NCI-H146 (cell line): ENCODE measurements at places on chromosomes 5 and 9.

- no peak for DNase-seq
Observed at GRCh38 chr9:114083666-114084065, 5.6 kb upstream of the AMBP start.

GRCh38 chr9:38680837-38681445 lies 39.0 kb downstream of the FAM240B start:
- DNase-seq = no peak

DNA sequence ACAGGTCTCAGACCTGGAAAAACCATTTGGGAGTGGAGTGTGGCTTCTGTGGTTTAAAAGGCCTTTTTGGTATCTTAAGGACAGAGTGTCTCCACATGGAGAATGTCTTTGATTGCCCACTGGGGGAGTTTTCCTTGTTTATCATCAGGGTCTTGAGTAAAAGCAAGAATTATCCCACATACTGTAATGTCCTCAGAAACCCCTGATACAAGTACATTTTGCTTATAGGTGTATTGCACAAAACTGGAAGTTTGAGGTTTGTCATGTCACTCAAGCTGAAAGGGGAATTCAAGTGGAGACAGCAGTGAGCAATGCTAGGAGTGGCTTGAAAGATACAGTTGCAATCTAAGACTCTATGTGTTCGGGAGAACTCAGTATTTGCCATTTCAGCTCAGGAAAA lies 62.7 kb upstream of the GRAMD2B start:
- DNase-seq = no peak

DNA sequence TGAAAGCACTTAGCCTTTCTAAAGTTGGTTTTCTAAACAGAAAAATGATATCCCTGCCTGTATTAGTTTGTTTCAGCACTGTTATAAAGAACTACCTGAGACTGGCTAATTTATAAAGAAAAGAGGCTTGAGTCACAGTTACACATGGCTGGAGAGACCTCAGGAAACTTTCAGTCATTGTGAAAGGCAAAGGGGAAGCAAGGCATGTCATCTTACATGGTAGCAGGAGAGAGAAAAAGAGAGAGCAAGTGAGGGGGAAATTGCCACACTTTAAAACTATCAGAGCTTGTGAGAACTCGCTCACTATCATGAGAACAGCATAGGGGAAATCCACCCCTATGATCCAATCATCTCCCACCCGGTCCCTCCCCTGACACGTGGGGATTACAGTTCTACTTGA lies 64.9 kb downstream of the FAM170A start:
- no peak for DNase-seq

- DNase-seq = no peak
Observed at GRCh38 chr9:98185611-98186171, 6.7 kb downstream of the CORO2A start.

GRCh38 chr5:174172152-174172551 lies 126.6 kb downstream of the NSG2 start:
- DNase-seq = no peak

DNA sequence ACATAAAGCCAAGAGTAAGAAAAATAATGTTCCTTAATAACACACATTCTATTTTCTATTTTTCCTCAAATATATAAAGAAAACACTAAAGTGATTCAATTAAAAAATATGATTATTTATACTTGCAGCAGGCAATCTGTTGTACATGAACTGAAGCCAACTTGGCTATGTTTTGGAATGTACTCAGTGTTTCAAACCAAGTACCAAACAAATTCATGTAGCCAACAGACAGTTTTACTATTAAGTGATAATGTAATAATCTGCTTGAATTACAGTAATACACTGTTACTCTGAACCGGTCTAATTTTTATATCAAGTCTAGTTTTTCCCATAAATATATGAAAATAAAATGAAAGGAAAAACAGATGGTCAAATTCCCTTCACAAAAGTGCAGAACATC lies 58.0 kb downstream of the CEP120 start:
- DNase-seq = no peak

- no peak for DNase-seq
Observed at GRCh38 chr5:148446611-148447010, 62.9 kb downstream of the FBXO38 start.

DNA sequence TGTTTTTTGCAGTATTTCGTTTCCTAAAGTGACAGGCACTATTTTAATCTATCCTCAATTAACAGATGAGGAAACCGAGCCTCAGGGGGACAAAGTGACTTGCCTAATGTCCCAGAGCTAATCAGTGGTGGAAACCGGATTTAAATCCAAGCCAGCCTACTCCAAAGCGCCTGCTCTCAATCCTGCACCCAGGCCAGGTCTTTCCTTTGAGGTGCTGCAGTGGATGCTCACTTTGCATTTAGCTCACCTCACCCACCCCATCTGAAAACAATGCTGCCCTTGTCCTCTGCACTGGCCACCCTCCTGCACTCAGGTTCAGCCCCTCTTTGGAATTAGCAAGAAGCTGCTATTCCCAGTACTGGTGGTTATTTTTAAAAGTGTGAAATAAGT lies 16.0 kb downstream of the ANGPTL2 start:
- DNase-seq = no peak

GRCh38 chr9:91783411-91783810 lies 166.6 kb downstream of the ROR2 start:
- DNase-seq = no peak

DNA sequence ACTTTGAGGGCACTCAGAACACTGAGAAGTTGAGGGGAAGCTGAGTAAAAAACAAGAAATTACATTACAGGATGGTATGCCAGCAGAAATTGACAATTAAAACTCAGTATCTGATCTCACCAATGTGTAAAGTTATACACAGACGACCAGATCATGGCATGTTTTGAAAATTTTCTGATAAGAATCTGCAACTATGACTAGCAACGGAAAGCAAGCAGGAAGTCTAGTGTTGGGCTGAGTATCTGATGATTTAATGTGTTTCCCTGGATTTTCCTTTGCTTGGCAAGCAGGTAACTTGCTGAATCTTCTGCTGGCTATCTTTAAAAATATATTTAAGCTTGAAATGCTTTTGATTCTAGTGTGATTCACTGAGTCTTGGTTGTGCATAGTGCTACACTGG lies 5.2 kb upstream of the GCNT4 start:
- no peak for DNase-seq

DNA sequence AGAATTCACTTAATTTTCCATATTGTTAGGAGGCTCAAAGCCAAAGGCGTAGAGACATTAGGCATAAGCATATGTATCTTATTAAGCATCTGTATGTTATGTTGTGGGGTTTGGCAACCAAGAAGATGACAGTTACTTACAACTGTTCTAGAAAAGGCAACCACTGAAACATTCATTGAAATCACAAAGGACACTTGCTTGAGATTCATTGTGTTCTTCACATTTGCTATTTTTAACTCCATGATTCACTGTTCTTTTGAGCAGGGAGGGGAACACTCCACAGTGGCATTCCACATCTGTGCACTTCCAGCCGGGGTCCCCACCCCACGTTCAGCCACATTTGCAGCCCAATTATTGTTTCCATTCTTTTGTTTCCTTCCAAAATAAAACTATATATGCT lies 107.1 kb downstream of the PALM2AKAP2 start:
- no peak for DNase-seq

DNA sequence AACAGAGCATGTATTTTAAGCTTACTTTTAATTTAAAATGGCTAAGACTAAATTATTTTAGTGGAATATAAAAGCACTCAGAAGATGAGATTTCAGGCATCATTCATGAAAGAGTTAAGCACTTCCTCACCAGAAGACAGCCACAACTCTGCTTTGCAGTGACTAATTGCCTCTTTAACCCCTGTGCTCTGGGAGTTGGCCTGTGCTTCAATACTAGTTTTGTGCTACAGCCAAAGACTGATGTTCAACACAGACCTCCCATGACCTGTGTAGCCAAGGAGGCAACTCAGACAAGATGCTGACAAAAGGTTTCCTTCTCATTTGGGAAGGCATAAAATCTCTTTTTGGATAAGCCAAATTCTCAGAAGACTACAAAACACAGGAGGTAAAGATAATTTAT lies 353.5 kb downstream of the FBXL17 start:
- DNase-seq = no peak

- DNase-seq = no peak
Observed at GRCh38 chr5:39302472-39302871, 61.8 kb downstream of the C9 start.

- no peak for DNase-seq
Observed at GRCh38 chr5:32710550-32711361, at the start of gene NPR3. TSS of gene NPR3 (plus strand) at chr5:32711321. CDS start at chr5:32711777, 456 bp downstream.

DNA sequence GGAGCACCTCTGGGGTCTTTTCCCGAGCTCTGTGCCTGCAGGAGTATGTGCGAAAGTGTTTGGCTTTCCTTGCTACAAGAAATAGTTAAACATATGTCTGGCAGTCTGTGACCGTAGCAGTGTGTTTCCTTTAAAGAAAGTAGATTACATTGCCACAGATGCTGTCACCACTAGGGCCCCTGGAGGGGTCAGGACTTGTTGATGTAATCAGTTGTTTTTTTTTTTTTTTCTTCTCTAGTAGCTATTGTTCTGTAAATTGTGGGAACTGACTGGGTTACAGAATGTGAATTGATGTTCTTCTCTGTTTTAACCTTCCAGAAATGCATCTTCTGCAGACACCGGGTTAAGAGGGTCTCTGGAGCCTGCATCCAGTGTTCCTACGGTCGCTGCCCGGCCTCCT lies 345.6 kb downstream of the KDM4C start:
- no peak for DNase-seq

DNA sequence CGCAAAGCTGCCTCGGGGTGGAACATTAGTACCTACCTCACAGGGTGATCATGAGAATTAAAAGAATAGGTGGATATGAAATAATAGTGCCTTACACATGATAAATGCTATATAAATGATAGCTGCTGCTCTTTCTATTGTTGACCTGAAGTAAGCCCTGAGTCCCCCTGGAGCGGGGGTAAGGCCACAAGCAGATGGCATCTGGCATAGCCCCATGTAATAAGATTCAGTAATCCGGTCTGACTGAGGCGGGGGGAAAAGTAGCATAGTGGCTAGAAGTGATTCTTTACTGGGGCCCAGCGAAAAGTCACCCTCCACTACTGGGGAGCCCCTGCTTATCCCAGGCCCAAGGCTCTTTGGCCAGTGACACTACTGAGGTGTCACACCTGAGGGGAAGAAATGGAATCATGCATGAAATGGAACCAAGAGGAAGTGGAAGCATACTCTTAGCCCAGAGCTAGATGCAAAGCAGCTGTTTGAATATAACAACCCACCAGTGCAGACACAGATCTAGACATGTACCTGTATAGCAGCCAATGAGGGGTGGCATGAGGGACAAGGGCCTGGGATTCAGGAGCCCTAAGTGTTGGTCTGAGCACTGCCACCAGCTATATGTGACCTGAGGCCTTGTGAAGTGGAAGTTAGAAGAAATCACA lies 16.1 kb upstream of the FGFR4 start:
- DNase-seq = no peak

DNA sequence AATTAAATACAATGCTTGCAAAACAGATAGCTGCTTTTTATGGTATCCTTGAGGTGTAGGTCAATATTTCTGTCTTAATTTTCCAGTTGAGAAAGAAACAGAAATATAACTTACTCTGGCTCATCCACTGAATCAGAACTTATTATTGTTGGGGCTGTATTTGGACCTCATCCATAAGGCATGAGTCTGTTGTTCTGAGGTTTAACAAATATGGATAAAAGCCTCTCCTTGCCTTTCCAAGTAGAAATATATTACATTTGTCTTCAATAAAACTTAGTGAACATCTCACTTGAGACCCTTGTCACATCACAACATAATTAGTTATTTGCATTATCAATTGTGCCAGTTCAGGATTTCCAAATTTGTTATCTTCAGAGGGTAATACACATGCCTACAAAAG lies 525.8 kb downstream of the AGTPBP1 start:
- no peak for DNase-seq

- no peak for DNase-seq
Observed at GRCh38 chr5:1330847-1331831, 13.8 kb downstream of the CLPTM1L start.
